ENCODE measurements at places on chromosomes 11 and 22.

DNA sequence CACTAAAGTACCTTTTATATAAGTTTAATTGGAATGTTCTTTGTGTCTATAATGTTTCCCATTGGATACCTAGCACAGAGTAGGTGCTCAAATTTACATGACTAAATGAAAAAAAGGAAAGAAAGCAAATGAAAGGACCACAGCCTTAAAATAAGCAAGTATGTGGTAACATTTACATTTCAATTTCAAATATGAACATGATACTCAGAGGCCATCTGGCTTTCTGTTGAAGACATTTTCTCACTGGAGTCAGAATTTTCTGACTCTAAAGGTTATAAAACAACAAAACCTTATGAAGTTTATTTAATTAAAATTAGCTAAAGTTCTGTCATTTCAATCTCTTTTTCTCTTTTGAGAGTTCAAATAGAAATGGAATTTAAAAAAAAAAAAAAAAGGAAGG is 904 bp upstream of the ANGPTL5 start:
- DNase-seq: no peak

DNA sequence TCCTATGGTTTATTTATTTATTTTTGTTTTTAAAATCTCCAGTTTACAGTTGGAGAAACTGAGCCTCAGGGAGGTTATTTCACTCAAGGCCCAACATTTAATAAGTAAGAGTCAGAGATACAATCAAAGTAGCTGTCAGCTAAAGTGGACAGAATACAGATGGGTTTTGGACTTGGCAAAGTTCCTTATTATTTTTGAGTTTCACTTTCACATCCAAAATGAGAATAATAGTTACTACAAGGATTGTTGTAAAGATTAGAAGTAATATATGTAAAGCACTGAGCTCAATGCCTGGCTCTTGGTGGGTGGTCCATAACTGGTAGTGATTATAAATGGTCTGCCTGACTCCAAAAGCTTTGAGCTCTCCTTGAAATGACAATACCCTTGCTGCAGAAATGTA is 87.5 kb upstream of the SESN3 start:
- DNase-seq: no peak

DNA sequence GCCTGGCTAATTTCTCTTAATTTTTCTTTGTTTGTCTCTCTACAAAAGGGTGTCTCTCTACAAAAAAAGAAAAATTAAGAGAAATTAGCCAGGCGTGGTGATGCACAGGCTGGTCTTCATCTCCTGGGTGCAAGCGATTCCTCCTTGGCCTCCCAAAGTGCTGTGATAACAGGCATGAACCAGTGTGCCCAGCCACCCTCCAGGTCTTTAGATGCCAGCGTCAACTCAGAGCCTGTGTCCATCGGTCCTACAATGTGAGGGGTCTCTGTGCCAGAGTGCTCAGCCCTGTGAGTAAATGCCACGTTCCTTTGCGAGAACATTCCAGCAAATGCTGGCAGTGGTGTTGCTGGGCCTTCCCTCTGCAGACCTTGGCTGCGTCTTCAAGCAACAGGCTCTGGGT is 62.7 kb downstream of the IGF2 start:
- DNase-seq: no peak

GRCh38 chr11:46850829-46851380 is 4.8 kb upstream of the CKAP5 start:
- no peak for DNase-seq

DNA sequence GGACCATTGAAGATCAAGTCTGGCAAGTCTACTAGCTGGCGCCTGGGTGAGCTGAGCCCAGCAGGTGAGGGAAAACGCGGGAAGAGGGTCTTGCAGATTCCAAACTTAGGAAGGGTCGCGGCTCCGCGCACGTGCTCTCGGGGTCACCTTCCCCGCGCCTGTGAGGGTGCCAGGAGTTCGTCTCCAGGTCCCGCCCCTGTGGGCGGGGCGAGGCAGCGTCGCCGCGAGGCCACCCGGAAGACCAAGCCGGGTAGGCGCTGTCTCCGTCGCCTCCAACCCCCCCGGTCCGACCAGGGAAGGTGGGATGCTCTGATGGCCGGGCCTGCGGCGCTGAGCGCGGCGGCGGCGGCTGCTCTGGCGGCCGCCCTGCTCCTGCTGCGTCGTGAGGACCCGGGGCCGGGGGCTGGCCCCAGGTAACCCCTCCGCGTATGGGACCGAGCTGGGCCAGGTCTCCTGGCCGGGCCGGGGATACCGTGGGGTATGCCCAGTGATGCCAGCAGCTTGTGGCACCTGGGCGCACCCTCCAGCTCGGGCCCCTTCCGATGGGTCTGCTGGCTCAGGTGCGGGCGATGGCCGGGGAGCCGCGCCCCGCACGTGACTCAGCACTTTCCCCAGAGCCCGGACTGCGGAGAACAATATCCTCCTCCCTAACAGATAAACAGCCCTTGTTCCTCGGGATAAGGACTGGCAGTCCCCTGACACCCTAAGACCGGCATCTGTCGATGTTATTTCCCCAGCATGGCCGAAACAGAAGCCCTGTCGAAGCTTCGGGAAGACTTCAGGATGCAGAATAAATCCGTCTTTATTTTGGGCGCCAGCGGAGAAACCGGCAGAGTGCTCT is at the start of gene HTATIP2:
Gene HTATIP2 (plus strand): TSS at position 215 of the 841 bp plus-strand sequence. CDS start 524 bp downstream, at position 739.
- peak; percentile 80 for DNase-seq

DNA sequence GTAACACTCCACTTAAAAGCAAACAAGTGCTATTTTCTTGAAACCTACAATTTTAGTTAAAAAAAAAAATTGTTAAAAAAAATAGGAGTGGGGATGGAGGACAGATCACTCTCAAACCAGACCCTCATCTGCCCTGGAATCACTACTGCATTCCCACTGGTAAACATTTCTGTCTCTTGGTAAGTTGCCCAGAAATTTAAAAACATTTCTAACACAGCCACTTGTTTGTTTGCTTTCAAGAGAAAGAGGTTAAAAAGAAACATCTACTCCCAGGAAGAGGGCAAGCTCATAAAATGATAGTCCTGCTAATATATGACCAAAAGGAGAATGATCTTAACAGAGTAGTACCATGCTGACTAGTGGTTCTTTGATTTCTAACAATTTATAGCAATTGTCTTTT is 83.3 kb downstream of the SGSM3 start:
- no peak for DNase-seq

DNA sequence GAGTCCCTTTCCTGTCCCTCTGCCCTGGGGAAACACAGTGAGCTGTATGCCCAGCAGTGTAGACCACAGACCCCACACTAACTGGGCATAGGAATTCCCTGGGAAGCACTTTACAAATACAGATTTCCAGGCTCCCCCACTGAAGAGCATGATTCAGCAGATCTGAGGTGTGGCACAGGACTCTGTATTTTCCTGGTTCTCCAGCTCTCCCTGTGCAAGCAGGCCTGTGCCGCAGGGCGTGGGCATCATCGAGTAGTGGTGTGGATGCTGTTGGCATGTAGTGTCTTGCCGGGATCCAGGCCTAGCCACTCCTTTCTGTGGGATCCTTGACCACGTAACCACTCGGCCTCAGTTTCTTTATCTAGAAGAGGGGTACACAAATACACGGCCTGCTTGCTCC is 49.9 kb downstream of the GALNT18 start:
- DNase-seq: no peak

GRCh38 chr11:112656772-112657428 is 304.3 kb upstream of the NCAM1 start:
- DNase-seq: no peak

DNA sequence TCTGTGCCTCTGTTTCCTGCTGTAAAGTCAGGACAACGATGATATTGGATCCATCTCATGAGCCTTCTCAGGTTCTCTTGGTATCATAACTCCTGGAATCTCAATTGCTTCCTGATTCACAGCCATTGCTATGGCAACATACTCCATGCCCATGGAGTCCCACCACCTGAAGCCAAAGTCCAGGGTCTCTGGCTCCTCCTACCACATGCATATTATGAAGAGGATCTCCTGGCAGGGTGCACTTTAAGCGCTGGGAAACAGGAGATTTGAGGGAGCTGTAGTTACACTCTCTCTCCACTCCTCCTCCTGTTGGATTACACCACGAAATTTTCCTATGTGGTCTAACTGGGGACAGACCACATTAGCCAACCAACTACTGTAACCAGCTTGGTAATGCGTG is 130.9 kb upstream of the SEZ6L start:
- DNase-seq: no peak

DNA sequence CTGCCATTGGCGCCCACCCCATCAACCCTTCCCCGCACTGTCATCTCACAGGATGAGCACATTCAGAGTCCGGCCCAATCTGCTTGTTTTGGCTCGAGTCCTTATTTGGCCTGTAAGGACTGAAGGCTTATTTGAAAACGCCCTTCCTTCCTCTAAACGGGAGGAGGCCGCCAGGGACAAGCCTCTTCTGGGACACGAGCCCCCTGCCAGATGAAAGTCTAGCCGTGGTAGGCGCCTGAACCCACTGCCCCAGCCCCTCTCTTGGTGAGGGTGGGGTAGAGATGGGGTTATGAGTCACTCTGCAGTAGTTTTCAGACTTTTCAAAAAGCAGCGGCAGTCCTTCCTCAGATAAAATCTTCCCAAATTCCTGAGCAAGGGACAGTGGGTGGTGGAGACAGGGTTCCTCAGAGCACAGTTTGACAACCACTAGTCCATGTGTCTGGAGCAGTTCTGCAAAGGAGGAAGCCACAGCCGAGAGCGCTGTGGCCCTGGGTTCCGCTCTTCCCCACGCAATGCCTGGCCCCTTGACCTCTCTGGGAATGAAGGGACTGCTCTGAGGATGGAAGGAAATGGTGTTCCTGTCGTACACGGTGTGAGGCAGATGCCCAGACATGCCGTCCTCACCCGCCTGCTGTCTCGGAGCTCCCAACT is 57.0 kb downstream of the MYH9 start:
- no peak for DNase-seq

DNA sequence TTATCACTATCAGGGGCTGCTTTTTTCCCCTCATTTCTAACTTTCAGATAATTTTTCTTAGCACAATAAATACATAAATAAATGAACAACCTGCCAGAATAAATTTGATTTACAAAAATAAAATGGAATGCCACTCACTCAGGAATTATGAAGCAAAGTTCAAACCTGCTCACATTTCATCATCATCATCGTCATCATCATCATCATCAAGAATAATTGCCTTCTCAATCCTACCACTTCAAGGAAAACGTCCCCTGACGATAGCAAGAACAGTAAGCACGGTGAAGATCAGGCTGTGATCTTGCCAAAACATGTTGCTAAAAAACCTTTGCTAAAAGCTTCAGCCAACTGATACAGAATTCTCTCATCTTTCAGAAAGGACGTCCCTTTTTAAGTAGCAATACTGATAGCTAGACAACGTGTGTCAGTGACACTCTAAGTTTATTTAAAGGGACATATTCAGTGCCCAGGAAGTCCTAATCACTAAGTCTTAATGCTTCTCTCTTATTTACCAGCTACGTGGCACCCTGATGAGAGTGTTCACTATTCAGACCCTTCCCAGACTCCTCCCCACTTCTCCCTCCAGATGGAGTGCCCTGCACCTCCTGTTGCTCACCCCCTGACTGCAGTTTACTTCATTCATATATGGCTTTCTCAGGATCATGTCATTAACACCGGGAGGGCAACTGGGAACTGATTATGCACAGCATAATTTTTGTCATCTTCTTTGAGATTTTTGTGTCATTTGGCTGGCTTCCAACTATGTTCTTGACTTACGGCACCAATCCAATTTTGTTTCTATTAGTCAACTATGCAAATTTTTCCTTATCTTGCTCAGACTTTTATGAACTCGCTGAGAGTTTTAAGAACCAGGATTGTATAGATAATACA is 200.1 kb upstream of the GUCY1A2 start:
- DNase-seq: no peak

GRCh38 chr22:17830043-17830961 is 56.0 kb upstream of the BID start:
- peak; percentile 83 for DNase-seq

DNA sequence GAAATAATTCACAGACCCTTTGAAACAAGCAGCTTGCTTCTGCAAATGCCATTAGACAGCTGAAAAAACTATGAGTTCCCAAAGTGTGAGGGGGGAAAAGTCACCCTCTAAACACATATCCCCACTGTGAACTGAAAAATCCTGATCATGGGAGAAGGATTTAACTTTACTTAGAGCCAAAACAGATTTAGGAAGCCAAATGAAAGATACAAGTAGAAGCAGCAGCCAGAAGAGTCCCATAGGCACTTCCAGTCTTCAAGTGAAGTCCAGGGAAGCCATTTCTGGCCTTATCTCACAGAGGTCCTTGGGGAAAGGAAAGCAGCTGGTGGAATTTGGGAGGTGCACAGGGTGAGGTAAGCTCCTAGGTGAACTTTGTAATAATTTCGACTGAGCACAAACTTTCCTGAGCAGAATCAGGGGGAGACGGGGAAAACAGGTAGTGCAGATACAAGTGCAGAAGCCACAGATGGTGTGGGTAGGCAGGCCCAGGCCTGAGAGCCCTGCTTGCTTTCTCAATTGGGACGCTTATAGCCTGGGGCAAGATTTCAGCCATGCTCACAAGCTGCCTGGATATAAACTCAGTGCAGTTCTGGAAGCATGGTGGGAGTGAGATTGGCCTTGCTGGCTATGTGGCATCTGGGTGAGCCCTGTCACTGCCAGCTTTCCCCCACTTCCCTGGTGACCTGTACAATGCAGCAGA is 44.8 kb downstream of the GAS2 start:
- no peak for DNase-seq

DNA sequence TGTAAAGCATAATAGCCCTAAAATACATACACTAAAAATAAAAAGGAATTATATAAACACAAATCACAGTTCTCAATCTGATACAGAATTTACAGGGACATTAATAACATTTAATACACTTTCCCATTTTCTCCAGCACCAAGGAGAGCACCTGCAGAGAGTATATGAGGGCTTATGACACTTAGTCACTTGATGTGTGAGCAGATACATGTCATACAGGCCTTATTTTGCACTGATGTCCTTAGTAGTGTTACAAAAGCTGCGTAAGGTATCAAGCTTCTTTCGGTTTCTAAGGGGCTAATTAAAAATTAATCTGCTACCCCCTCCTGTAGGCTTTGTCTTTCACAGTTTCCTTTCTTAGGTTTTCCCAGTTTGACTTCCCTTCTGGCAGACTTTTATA is 61.3 kb downstream of the TRIM44 start:
- DNase-seq: no peak

DNA sequence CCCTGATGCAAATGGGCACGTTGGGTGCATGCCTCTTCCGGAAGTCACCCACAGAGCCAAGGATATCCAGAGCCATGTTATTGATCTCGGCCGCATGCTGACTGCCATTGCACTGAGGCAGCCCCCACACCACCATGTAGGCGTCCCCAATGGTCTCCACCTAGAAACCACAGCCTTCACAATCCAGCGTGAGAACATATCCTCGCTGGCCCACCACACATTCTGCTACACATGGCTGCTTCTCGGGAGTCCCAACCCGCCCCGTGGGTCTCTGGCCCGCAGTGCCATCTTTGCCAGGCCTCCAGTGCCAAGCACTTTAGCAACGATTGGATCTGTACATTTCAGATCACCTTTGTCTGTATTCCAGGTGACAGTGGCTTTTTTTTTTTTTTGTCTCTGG is 26.2 kb upstream of the LRRC32 start:
- DNase-seq: no peak

Measured in CD4-positive, alpha-beta T cell treated with Interleukin-21 for 1 hour (primary cell).